ENCODE measurements at places on chromosomes 6 and 20.
A peak's percentile ranks its signal among the peaks of the same experiment; 100 is the strongest.

DNA sequence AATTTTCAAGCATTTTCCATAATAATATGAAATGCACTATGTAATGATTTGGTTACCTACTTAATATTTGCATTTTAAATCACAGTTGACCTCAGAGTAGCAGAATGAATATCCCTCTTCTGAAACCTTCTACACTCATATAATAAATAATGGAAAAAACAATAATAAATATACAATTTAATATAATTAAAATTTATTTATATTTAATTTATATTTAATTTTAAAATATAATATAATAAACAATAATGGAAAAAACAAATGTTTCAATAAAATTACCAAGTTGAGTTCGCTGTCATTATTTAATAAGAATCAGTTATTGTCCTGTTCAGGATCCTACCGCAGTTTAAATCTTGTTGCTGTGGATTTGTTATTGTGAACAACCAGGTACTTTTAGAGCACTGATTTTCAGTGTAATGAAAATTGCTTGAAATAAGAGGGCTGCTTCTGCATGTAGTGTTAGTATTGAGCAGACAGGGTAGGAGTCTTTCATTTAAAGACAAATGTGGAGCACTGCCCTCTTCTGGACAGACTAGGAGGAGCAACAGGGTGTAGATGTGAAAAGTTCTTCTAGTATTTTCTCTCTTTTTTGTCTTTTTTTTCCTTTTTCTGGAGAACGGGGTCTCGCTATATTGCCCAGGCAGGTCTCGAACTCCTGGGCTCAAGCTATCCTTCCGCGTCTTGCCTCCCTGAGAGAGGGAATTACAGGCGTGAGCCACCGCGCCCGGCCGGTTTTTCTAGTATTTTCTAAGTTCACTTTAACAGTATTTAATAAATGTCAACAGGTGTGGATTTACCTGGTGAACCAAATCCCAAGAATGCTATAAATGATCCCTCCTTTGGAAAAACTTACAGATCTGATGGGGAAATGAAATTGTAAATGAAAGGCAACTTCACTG, 13.6 kb downstream of the TRAPPC3L start:
- DNase-seq: peak; percentile 45

DNA sequence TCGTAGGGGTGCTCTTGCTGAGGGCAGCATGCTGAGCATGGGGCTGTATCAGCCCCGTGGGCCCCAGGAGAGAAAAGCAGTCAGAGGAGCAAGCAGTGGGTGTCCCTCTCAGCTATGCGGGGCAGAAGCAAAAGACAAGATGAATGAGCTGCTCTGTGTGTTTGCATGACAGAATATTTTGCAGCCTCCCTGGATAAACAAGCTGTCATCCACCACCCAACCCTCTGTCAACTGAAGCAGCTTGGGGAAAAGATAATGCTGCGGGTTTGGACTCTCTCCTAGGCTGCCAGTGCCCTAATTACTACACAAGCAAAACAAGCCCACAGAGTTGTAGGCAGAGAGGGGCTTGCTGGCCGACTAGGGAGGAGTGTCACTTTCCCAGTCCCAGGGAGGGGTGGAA, 82.3 kb upstream of the PTPRT start:
- no peak for DNase-seq

DNA sequence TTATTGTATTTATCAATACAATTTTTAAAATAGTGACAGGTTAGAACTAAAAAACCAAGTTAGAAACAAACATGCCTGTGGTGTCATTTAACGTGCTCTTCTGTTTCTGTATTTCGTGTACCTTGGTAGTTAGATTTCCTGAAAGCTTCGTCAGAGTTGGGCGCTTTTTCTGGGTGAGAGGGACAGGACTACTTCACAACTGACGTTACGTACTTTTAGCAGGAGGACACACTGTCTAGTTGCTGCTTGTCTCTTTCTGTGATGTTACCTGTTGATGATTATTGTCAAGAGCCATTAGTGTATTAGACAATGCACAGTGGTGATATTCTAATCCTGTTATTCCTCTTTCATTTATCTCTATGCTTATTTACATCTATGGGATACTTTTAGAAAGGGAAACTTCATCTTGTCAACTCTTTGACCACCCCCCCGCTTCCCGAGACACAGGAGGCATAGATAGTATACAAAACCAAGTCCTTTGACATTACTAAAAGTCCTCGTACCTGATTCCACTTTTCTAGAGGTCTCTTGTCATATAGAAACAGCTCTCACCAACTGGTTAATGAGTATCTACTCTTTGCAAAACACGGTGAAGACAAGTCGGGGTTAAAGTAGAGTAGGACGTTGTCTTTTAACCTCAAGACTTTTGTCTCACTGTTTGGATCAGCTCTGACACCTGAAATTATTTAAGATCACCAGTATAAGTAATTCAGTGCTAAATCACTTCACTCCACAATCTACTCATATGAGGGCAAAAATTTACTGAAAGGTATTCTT, 96.3 kb downstream of the LYRM2 start:
- DNase-seq: no peak

DNA sequence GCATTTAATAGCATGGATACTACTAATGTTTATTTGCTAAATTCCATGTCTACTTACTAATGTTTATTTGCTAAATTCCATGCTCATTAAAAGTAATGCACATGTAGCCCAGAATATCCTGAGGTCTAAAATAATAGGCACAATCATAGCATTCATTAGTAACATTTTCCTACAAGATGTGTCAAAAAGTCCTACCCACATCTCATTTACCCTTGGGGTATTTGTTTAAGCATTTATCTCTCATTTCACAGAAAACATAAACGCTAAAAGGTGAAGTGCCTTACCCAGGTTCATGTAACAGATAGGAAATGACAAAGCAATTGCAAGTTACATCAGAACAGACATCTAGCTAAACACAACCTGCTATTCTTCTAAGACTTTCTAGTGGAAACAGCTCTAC, 457.1 kb downstream of the HACE1 start:
- DNase-seq: no peak

DNA sequence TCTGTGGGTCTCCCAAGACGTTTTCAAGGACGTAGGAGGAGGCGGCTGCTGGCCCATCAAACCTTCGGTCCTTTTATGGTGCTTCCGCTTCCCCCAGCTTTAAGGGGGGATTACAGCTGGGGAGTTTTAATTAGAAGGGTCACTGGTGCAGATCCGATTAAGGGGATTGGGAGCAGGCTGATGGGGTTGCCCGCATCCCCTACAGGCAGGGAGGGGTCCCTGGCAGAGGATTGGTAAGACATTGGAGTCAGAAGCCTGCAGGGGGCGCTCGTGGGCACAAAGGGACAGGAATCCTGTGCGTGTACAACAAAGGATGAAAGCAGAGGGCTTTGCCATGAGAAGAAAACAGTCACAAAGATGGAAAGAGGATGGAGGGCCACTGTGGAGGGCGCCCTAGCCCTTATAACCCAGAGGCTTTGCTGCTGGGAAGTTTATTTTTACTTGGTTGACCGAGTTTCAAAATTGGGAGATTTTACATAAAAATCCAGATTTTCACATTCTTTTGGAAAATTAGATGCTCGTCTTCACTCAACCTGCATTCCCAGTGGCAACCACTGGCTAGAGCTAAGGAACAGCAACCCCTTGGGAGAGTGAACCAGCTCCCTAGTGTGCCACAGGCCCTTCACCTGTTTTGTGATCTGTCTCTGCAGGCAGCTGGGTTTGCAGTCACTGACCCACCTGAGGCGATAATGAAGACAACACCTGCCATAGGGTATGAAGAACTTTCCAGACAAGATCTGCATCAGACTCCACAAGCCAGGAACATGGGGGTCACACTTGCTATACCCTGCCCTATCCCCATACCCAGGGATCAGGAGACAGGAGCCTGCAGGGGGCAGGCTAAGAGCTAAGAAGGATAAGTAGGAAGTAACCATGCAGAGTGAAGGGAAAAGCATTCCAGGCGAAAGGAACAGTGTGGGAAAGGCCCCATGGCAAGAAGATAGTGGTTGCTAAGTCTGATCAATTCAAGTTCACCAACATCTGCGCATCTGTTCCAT, 97.7 kb downstream of the KCNB1 start:
- peak; percentile 28 for DNase-seq

DNA sequence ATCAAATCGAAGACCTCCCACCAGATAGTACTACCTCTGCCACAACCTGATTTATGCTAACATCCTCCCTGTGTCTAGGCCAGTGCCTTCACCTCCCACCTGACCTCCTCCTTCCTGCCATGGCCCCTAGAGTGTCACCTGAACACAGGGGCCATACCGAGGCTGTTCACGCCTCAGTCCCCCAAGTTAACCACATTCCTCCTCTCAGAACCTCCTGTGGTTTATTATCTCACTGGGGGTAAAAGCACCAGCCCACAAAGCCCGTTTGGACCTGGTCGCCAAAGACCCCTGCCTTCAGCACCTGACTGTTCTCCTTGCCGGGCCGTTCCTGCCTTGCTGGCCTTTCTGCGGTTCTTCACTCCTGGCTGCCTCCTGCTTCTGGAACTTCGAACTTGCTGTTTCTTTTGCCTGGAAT, 13.7 kb downstream of the MAS1 start:
- DNase-seq: no peak

DNA sequence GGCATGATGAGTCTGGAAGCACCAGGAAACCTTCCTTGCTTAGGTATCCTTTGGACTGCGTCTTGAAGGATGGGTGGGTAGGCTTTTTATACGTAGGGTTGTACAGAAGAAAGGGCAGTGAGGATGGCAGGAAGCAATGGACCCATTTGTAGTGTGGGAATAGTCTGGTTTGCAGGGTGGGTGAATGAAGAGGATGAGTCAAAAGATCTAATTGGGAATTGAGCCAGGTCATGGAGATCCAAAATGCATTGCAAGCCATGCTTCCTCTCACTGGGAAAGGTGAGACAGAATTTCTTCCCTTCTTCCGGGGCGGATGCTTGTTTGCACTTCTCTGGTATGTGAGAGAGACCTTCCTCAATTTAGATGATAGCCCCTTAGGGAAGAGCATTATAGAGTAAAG, 10.1 kb upstream of the BTBD3 start:
- no peak for DNase-seq

DNA sequence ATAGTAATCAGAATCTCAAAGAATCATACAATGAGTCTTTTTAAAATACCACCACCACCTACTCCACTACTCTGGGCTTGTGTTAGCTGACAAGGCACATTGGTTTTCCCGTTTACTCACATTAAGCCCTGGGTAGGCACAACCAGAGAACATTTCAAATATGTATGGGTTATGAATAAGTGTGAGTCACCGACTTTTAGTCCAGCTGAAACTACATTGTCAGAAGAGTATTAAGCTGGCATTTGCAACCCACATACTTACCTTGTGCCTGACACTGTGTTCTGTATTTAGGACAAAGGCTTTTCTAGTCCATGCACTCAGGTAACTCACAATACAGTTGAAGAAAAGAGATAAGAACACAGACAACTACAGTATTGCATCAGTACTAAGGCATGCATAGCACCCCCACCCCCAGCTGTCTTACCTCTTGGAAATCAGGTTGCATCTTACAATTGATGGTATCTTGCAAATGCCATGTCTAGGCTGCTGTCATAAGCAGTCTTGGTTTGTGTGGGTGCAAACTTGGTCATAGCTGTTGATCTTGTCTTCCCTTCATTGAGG, 40.3 kb upstream of the AHI1 start:
- DNase-seq: peak; percentile 33

DNA sequence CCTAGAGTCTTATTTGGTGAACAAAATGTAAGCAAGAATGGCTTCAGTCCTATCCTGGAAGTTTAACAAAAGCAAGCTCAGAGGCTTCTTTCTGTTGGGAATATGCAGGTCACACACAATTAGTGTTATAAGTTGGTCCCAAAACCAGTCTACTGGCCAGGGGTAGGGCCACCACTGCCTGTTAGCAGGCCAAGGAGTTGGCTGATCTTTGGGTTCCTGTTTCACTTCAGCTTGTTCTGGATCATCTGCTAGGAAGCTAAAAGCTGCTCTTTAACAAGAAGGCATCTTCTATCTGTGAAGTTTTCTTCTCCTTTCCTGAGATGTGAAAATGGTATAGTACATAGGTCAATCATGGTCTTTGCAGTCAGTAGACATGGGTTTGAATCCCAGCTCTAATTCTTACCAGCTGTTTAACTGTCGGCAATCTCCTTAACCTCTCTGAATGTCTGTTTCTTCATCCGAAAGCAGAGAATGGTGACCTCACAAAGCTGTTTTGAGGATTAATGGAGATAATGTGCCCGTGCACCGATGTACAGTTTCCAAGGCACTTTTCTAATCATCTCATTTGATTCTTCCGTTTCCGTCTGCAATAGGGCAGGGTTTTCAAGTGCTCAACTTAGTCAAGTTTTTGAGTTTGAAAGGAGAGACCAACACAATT, 271.2 kb upstream of the TAB2 start:
- DNase-seq: no peak

DNA sequence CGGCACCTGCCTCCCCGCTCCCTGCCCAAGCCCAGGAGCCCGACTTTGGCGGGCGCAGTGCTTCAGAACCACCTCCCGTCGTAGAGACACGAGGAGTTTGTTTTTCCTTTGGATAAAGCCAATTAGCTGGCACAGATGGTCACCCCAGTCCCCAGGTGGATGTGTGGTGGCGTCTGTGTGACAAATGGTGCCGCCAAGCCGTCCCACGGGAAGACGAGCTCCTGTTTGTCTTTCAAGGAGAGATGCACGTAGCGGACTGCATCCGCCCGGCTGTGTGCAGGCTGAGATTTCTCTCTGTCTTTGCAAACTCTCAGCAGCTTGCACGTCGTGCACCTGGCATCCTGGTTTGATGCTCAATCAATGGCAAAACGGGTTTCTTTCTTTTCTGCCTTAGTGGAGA, 16.1 kb upstream of the MRGBP start:
- DNase-seq: no peak

DNA sequence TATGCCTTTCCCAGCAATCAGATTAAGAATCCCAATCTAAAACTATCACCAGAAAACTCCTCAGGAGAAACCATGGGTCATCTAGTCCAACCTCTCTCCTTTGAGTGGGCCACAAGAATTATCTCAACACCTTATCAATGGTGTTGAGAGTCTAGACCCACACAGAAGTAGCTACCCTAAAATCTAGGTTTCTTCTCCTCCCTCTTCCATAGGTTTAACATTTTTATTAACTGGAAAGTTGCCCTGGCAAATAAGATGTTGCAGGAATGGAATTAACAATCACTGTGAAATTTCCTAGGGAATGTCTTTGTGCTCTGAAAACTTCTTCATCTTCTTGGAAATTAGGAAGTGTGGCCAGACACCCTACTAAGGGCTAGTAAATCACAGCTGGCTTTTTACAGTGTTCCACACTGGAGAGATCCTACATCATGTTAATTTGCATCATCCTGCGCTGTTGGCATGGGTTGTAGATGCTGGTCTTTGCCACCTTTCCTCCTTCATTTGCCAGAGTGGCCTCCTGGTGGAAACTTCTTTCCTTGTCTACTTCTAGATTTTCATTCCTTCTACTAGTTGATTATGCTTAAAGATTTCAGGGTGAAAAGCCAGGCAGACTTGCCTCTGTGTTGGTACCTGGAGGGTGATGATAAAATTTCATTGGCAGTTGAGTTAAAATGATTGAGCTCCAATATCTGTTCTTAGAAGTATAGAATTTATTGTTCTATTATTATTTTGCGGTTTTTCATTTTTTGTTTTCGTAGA, 2.7 kb downstream of the TNFAIP3 start:
- DNase-seq: no peak
